ENCODE measurements at places on chromosomes 5 and 9.

- no peak for DNase-seq
Observed at GRCh38 chr5:152546493-152546892, 141.4 kb upstream of the NMUR2 start.

GRCh38 chr5:155094455-155094854, 80.9 kb downstream of the KIF4B start:
- no peak for DNase-seq

DNA sequence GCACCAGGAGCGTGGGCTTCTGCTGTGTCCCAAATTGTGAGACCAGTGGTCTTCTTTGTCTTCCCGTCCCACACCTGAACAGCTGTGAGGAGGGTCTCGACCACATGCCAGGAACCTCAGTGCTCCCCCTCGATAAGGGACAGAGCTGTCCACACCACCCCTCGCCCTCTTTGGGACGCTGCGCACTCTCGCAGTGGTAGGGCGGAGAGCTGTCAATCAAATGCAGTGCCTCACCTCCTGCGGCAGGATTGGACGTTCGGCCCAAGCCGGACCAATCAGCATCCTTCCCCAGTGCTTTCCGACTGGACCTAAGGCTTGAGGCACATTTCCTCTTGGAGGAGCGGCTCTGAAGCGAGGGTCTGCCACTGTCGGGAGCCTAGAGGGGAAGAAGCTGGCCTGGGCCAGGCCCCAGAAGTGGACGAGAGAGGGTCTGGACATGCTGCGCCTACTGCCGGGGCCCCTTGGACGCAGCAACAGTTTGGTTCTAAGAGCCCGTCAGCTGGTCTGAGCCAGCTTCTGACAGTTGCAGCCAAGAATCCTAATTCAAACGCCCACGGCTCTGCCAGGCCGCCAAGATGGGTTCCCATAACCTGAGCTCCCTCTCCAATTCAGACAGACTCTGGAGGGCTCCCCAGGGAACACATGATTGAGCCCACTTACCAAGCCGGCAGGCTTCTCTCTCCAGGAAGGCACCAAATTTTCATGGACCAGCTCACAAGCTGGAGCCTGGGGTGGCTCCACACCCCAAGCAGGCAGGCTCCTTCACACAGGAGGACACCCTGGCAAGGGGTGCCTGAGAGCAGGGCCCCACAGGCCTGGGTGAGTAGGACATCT, 28.1 kb upstream of the ADAMTS2 start:
- DNase-seq: no peak

DNA sequence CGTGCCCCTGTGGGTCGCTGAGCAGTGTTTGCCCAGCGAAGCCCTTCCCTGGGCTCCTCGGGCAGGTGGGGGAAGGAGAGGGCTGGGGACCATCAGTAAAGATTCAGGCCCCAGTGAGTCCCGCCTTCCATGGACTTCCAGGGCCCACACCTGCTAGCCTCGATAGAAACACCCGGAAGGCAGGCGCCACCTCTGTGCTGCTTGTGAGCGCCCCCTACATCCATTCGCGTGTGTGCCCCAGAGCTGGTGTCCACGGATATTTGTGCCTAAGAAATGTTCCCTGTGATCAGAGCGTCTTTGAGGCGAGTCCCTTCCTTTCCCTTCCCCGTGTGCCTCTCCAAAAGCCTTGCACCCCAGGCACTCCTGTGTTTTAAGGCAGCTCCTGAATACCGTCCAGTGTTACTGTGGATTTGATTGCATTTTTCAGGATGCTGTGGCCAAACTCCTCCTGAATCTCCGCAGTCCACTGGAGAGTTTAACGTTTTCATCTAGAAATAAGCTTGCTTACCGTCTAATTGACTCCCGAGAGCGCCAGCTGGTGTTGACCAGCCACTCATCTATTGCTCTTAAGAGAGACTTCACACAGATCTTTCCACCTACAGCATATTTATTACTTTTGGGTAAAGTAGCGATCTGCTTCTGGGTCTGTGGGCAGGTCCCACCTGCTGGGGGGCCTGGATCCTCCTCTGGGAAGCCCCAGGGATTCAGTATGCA, 101.4 kb downstream of the COL5A1 start:
- no peak for DNase-seq
